Renal cortex interstitium (tissue), 15 donors: ENCODE measurements at places on chromosomes 16 and 17.
A peak's percentile ranks its signal among the peaks of the same experiment; 100 is the strongest.

DNA sequence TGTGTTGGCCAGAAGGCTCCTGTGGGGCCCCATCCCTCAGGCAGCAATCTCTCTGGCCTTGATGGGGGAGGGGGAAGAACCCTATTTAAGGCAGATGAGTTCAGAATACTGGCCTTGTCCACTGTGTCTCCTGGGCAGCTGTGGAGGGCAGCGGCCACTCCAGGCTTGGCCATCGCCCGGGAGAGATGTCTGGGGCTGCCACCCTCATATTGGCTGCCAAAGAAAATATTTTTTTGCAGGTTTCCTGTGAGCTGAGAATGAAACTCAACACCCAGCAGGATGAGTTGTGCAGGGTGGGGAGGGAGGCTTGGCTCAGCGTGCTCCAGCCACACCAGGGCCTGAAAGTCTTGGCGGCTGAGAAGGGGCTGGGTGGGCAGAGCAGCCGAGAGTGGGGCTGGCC lies 14.4 kb upstream of the TIMP2 start:
- DNase-seq, result no peak

DNA sequence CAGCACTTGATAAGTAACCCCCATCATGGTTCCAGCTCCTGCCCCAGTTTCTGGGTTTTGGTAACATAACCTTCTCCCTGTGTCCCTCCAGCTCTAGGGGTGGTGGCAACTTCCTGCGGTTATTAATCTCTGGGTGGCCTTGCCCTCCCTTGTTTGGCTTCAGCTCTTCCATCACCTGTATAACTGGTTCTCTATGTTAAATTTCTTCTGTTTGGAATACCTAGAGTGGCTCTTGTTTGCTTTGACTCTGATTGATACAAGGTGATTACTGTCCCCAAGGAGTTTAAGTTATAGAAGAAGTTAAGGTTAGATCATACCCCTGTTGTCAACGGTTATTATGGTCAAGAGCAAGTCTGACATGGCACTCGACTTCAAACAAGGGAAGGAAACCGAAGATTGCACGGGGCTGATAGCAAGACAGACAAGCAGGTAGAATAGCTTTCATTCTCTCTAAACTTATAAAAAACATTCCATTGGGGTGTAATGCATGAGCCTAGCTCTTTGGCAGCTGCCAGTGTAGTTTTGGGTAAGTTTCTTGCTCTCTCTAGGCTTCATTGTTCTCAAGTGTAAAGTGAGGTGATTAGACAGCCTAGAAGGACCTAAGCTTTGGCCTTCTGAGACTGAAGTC lies 11.0 kb upstream of the CCR7 start:
- no peak for DNase-seq

DNA sequence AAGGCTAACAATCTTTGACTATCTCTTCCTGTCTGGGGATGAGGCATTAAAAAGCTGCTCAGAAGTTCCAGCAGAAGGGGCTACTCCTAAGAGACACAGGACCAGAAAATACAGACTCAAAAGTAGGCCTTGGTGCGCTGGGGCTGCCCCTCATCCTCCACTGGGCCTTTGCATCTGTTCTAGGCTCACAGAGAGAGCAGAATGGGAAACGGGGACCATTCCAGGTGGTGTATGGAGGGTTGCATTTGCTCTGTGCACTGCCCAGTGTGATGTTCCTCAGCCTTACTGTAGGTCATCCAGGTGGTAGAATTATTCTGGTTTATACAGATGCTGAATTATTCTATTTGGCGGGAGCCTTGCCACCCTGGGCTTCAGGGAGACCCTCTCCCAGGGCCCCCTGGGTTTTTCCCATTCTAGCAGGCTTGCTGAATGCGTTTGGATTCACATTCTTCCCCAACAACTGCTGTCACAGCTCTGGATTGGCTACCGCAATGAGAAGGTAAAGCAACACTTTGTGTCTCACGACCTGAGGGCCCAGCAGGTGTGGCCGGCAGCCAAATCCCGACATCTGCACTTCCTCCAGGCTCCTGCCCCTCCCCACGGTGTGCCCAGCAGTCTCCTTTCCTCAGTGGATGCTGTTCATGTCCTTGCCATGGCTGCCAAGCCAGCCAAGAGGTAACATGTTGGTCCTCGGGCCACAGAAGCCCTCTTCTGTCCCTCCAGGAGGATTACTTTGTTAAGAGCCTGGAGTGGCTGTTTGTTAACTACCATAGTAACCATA lies 25.0 kb upstream of the ZNHIT3 start:
- DNase-seq, result no peak

DNA sequence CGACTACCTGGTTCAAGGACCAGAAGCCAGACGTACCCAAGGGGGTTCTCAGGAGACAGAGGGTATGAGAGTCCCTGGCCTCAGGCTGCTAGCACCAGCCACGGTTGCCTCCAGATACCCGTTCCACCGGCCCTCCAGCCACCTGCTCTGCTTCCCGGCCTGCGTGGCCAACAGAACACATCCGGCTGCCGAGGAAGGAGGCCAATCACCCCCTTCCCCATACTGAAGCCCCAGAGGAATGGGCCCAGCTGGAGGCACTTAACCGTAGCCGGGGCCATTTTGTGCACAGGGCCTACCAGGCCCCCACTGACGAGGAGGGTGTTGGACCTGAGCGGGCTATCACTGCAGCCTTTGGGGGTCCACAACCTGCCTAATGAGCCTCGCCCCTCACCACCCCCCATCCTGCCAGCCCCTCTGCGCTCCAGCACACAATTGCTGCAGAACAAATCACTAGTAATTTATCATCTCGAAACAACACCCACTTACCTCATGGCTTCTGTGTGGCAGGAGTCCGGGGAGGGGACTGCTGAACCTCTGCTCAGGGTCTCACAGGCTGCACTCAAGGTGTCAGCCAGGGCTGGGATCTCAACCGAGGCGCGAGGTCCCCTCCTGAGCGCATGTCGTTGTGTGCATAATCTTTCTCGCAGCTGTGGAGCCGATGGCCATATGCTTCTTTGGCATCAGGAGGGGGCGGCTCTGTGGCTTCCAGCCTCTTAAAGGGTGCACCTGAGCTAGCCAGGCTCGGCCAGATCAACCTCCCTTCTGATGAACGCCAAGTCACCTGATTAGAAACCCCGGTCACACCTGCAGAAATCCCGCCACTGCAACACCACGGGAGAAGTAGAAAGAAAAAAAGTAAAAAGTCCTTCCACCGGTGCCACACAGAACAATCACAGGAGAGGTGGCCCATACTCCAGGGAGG lies 10.1 kb upstream of the KREMEN2 start:
- no peak for DNase-seq

DNA sequence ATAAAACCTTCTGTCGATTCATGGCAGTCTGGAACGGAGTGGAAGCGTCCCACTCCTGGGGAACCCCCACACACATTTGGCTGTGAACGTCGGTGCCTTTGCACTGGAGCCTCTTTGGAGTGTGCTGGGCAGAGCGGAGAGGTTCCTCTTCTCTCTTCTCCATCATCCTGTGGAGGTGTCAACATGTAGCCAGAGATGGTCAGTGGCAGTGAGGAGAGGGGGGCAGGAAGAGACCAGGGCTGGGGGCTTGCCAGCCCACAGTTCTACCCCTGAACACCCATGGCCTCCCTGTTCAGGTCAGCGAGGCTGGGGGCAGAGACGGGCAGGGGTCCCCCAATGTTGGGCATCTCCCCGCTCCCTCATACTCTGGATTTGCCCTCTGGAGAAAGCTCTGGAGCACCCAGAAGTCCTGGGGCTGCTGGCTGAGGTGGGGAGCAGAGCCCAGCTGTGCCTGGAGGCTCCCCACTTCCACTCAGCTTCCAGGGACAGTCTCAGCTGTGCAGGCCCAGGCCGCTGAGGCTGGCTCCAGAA lies 223.7 kb downstream of the SEC14L1 start:
- no peak for DNase-seq

DNA sequence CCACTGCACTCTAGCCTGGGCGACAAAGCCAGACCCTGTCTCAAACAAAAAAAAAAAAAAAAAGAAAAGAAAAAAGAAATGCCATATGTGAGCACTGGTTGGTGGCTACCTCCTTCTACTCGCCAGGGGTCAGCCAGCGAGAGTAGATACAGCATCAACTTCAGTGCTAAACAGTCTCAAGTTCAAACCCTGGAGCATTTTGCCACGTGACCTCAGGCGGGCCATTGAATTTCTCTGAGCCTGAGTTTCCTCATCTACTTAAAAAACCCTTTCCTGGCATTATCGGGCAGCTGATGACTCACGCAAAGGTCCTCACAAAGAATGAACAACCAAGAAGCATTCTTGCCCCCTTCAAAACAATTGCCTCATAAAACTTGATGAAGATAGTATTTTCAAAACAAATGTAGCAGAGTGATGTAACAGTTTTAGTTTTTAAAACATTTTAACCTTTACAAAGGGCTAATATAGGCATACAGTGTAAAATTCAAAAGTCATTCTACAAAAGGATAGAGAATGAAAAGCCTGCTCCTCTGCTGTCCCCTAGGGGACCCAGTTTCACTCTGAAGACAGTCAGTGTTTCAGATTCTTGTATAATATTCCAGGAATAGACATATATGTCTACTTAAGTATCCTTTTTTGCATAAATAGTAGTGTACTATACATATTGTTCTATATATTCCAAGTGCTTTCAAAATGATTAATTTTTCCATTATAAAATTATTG lies 28.4 kb downstream of the DNAH2 start:
- DNase-seq, result no peak

DNA sequence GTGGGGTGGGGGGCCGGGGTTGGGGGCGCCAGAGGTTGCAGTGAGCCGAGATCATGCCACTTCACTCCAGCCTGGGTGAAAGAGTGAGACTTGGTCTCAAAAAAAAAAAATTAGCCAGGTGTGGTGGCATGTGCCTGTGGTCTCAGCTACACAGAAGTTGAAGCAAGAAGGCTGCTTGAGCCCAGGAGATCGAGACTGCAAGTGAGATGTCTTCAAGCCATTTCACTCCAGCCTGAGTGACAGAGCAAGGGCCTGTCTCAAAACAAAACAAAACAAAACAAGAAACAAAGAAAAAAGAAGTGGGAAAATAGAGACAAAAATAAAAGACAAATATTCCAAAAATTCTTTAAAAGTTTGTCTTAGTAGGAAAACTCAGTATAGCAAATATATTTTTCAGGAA lies 135.1 kb upstream of the CORO6 start:
- DNase-seq, result no peak

DNA sequence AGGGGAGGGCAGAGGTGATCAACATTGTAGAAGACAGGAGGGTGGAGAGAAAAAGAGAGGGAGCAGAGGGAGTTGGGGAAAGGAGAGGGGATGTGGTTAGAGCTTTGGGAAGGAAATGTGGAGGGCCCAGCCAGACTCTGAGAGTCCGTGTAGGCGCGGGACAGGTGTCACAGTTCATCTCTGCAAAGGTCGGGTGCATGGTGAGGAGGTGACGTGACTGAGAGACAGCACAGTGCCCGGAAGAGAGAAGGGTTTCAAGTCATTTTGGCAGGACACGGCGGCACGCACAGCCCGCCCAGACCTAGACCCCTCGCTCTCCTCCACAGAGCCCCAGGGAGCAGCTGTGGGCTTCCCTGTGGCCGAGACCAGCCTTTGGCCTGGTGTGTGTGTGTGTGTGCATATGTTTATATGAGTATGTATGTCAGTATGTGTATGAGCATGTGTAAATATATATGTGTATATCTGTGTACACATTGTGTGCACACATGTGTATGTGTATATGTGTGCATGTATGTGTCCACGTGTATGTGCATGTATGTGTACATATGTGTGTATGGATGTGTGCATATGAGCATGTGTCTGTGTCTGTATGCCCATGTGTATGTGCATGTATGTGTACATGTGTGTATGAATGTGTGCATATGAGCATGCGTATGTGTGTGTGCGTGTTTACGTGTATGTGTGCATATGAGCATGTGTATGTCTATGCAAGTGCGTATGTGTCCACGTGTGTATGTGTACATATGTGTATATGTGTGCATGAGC lies 104.6 kb downstream of the SEC14L1 start:
- DNase-seq, result no peak

GRCh38 chr17:57663326-57664070 lies 81.6 kb downstream of the CCDC182 start:
- no peak for DNase-seq

GRCh38 chr16:48444574-48444973 lies 59.4 kb upstream of the SIAH1 start:
- DNase-seq, result no peak

GRCh38 chr16:3950343-3951193 lies 70.1 kb upstream of the CREBBP start:
- no peak for DNase-seq

DNA sequence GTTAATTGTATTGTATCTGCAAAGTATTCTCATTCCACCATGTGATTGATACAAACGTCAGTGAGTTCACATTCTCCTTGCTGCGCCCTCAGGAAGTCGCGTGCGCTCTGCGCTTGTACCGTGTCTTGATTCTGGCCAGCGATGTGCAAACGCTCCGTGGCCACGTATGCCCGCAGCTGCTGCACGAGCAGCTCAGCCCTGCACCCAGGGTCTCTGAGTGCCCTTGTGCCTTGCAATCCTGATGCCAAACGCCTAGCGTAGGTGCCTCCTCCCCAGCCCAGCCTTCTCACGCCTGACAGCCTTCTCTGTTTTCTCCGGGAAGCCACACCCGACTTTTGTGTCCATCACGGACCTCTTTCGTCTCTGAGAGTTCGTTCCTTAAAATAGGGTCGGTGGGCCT lies 9.4 kb downstream of the ZNF469 start:
- DNase-seq, result no peak

- no peak for DNase-seq
These were observed 10.4 kb downstream of the KPNB1 start for GRCh38 chr17:47660064-47660492.

- DNase-seq, result no peak
These were observed 26.6 kb downstream of the GOSR2 start for GRCh38 chr17:46949291-46950174.

- no peak for DNase-seq
These were observed 26.8 kb upstream of the AXIN2 start for GRCh38 chr17:65588181-65588808.

DNA sequence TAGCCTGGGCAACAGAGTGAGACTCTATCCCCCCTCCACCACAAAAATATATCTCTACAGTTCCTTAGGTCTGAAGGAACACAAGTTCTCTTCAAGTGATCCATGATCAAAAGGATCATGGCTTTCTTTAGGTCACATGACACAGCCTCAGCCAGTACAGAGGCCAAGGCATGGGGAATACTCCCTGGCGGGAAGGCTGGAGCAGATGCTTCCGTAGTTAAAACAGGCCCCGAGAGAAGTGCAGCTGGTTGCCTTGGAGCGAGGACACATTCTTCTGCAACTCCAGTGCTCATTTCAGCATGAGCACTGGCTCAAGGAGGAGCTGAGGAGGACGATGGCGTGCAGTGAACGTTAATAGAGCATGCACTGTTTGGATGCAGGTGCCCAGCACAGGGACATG lies 13.5 kb downstream of the CDIP1 start:
- no peak for DNase-seq

- no peak for DNase-seq
These were observed 77.5 kb downstream of the GSG1L start for GRCh38 chr16:27985981-27986380.

DNA sequence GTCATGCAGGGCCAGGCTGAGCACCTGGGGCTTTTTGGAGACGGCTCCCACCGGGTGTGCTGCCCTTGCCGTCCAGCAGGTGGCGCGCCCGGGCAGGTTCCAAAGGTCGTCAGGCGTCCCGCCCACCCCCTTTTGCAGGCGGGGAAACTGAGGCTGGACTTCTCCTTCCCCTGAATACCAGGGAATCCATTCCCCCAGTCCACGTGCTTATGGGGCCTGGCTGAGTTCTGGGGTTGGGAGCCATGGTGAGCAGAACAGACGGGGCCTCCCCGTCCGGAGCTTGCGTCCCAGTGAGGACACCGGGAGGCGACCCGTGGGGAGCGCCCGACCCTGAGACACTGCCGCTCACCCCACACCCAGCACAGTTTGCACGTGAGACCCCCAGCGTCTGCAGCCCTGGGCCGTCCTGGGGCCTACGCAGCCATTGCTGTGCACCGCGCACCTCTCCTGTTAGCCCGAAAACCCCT lies 51.8 kb upstream of the JPH3 start:
- no peak for DNase-seq

- DNase-seq, result peak; percentile 28
These were observed 1425.1 kb upstream of the CDH8 start for GRCh38 chr16:63461248-63461841.
